Kidney tubule cell (primary cell): ENCODE measurements at places on chromosomes 5 and 9.

DNA sequence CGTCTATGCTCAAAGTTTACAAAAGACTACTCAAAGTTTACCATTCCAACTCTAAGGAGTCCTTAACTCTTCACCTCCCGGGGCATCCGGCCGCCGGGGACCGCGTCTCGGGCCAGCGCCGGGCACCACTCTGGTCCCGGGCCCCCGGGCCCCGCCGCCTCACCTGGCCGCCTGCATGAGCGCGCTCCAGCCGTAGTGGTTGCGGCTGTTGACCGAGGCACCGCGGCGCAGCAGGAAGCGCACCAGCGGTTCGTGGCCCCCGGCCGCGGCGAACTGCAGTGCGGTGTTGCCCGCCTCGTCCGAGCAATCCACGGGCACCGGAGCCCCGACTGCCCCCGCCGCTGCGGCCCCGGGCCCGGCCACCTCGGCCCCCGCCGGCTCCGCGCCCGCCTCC lies 388 bp downstream of the ANKS6 start:
- peak; percentile 43 for DNase-seq

DNA sequence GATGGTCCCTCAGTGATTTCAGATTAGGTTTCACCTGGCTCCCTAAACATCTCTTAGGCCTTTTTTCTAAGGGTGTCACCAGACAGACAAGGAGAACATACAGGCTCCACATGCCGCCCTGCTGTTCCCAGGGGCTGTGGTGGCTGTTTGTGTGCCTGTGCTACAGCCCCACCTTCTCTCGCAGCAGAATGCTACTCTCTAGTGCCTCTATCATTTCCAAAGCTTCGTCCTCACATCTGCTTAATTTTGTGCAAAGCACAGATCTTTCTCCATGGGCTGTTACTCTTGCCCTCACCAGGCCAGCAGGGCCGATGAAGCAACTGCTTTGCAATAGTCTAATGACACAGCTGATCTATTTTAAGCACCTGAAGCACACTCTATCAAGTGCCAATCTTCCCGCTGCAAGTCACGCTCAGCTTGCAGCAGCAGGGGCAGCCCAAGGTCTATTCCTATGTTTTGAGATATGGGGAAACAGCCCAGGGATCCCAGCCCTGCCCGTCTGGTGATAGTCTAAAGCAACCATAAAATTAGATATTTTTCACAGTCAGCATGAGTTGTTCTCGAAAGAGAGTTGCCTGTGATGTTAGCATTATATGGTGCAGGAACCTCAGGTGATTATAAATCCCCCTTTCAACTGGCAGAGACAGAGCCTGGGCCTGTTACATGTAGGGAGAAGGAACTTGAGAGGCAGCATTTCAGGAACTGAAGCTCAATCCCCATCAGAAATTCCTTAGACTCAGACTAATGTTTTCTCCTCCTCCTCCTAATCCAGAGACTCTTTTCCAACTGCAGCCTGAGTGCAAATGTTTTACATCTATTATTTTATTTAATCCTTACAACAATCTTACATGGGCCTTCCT lies 12.7 kb downstream of the ABLIM3 start:
- DNase-seq: peak; percentile 86

- DNase-seq: no peak
Measured at GRCh38 chr5:32017692-32018367, 156.3 kb downstream of the GOLPH3 start.

- DNase-seq: peak; percentile 94
Measured at GRCh38 chr9:16133556-16134227, 580.8 kb downstream of the CCDC171 start.

- no peak for DNase-seq
Measured at GRCh38 chr9:93225417-93225816, 41.5 kb downstream of the WNK2 start.

DNA sequence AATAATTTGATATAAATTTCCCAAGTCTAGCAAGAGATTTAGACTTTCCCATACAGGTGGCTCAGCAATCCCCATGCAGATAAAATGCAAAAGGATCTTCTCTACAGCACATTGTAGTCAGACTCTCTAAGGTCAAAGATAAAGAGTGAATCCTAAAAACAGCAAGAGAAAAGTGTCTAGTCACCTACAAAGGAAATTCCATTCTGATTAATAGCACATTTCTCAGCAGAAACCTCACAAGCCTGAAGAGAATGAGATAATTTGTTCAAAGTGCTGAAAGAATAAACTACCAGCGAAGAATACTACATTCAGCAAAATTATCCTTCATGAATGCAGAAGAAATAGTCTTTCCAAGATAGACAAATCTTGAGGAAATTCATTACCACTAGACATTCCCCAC lies 493.3 kb downstream of the PRELID2 start:
- peak; percentile 68 for DNase-seq

DNA sequence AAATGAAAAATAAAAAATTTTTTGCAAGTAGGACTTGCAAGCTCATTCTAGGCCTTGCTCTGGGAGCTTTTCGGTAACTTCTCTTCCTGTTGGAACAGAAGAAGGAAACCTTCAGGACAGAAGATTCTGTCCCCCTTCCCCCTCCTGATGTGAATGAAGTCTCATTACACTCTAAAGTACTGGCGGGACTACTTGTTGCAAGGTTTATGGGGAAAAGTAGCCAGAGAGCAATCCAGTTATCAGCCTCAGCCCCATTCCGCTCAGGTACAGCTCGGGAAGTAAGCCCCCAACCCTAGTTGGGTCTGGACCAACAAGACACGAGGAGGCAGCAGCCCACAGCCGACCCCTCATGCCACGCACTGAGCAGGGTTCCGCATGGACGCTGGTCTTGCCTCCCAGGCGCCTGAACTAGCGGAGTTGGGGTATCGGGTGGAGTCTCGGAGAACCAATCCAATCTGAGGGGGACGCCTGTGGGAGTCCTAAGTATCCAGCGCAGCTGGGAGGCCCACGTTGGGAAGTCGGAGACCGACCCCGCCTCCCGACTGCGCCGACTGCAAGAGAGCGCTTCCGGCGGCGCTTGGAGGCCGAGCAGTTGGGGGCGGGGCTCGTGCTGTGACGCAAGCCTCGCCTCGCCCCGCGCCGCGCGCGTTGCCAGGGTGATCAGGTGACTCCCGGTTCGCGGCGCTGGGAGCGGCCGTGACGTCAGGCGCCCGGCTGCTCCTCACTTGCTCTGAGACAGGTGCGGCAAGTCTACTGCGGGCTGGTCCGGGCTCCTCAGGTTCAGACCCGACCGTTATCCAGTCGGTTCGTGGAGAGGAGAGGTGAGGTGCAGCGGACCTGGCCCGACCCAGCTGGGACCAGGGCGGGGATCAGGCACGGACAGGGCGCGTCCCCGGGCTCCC lies at the start of gene CYSTM1:
TSS of gene CYSTM1 (plus strand) at position 724 of the 902 bp plus-strand sequence. CDS start 19,278 bp downstream, outside the sequence.
- DNase-seq: peak; percentile 97

- DNase-seq: peak; percentile 99
Measured at GRCh38 chr9:82021198-82021597, 32.6 kb downstream of the SPATA31D1 start.

GRCh38 chr9:14661421-14662059 lies 31.7 kb downstream of the ZDHHC21 start:
- DNase-seq: peak; percentile 34

GRCh38 chr5:173671121-173671949 lies 54.9 kb upstream of the BOD1 start:
- DNase-seq: no peak

GRCh38 chr5:148844433-148845280 lies 18.2 kb downstream of the ADRB2 start:
- DNase-seq: no peak

GRCh38 chr9:3698076-3698475 lies 172.3 kb upstream of the RFX3 start:
- DNase-seq: no peak

GRCh38 chr9:94593459-94594345 lies at the start of gene FBP2:
Gene FBP2 (minus strand): TSS chr9:94593824. CDS start chr9:94593726, 98 bp downstream.
- DNase-seq: no peak

DNA sequence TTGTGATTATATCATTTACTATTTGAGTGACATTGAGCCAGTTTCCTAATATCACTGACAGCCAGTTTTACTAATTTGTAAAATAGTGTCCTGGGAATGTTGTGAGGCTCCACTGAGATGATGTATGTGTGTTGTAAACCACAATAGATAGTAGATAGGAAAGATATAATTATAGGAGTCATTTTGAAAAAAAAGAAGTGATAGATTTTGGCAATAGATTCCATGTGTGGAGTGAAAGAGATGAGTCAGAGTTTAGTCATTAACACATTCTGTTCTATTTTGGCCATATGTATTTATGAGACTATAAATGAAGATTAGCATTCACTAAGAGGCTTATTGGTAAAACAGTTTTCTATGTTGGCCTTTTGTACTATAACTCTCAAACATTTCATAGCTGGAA lies 388.2 kb downstream of the FAM170A start:
- DNase-seq: peak; percentile 6

GRCh38 chr5:148687871-148688270 lies 33.5 kb upstream of the HTR4 start:
- no peak for DNase-seq

DNA sequence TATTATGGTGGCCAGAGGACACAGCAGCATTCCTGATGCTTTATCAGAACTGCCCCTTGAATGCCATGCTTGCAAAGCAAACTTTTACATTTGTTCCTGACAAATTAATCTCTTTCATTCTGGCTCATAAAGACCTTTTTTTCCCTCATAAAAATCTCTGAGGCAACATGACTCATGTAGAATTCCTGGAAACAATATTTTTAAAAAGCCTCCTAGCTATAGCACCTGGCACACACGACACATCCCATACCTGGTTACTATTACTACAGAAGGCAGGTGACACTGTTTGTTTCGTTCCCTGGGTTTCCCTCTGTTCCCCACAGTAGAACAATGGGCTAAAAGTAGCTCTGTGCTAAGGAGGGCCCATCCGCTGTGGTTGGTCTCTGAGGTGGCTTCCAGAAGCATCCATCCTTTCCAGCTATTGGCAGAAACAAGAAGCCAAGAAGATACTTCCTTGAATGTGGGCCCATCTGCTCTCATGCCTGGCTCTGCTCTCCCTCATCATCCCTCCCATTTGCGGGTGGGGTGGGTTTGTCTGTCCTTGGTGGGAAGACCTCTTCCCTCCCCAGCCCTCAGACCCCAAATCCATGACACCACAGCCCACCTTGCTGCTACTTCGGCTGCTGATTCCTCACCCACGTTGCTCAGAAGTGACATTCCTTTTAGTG lies 59.1 kb downstream of the GALNT12 start:
- no peak for DNase-seq
